NCI-H2029 treated with DMSO at 0.1 percent for 48 hours (cell line): ENCODE measurements at places on chromosomes 6 and 20.
A peak's percentile ranks its signal among the peaks of the same experiment; 100 is the strongest.

DNA sequence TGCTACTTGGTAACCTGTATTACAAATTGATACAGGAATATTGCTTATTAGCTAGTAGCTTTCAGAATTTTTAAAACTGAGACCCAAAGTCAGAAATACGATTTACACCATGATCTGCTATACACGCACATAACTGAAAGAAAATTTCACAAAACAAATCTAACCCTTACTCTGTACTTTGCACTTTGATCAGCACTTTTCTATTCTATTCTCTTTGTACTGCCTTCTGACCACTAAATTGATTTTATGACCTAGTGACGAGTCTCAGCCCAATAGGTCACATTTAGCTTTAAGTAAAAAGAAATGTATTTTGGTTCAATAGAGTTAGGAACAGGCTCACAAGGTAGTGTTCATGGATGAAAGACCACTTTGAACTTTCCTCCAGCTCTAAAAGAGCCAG lies 252.5 kb downstream of the TBX18 start:
- no peak for DNase-seq

- DNase-seq: no peak
Measured at GRCh38 chr6:106539936-106540335, 89.4 kb downstream of the RTN4IP1 start.

DNA sequence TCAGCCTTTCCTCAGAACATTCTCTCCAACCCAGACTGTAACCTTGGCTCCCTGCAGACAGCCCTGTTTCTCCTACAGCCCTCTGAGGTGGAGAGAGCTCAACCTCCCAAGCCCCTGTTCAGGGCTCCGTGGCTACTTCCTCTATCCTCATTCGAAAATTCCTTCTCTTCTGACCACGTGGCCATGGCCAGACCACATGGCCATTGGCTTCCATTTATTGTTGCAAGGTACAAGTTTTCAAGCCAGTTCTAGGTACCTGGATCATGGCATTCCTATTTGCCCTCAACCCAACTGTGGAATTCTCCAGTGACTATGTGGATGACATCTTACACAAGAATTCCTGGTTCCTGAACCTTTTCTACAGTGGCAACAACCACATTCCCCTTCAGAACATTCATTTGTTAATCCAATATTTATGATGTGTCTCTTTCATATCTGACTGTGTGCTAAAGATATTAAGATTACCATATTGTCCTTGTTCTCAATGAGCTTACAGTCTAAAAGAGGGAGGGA lies 161.9 kb downstream of the GMPR start:
- DNase-seq: no peak

DNA sequence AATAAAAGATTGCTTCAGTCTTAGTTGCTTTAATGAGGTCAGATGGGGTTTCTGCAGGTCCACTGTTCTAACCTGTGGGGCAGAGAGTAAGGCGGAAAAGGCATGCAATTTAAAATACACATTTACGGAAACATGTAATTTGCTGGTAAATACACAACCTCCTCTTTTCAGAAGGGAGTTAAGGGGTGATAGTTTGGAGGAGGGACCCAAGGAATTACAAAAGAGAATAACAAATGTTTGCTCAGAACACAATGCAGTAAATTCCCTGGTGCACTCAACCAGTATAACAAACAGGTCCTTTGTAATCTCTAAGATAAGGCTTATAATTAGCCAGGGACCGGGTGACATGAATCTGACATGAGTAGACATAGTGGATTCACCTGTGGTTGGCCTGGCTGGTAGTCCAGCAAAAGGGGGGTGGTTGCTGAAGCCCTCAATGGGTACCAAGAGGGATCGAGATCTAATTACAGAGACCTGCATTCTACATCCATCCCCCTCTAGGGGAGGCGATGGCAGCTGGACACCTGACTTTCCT lies 295.1 kb downstream of the PHACTR1 start:
- DNase-seq: peak; percentile 72

DNA sequence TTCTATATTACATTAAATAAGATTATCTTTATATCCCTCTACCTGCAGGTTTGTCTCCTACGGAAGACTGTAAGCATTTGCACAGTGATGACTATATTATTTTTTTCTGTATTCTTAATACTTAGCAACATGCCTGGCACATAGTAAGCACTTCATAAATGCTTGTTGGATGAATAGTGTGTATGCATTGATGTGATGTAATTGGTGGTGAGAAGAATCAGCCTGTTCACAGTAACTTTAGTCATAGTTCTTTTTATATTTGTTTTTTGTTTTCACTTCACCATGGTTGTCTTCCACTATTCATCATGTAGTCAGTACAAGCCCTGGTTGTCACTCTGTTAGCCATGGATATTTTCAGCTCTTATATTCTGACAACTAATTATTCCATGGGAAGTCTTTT lies 184.0 kb upstream of the FLRT3 start:
- DNase-seq: no peak

- no peak for DNase-seq
Measured at GRCh38 chr6:67133973-67134372, 1426.9 kb upstream of the EYS start.

DNA sequence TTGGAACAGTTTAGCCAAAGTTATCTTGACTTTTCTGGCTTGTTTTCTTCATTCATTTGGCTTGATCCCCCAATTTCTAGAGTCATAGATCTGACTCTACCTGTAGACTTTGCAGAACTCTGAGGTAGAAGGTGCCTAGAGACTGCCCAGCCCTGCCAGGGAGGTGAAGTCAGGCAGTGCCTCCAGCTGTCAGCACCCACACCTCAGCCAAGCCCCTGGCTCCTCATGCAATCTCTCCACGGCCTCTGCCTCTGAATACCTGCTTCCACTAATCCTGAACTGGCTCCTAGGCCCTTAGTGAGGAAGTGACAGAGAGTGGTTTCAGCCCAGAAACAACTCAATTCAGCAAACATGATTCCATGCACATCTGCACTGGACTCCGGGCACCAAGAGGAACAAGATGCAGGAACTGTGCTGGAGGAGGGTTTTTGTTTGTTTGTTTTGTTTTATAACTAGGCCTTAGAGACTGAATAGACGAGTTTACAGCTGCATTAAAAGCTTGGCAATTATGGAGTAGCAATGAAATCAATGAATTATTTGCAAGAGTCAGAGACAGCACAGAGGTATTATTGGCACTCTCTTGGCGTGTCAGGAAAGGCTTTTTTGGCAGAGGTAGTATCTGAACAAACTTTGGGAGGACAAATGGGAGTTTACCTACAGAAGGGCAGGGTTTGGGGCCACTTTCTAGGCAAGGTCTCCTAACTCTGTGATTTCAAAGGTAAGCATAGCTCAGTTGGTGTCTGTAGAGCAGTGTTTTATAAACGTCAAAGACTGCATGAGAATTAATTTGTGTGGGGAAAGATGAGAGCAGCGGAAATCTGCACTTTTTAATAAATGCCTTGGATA lies 25.2 kb downstream of the TGM3 start:
- no peak for DNase-seq

DNA sequence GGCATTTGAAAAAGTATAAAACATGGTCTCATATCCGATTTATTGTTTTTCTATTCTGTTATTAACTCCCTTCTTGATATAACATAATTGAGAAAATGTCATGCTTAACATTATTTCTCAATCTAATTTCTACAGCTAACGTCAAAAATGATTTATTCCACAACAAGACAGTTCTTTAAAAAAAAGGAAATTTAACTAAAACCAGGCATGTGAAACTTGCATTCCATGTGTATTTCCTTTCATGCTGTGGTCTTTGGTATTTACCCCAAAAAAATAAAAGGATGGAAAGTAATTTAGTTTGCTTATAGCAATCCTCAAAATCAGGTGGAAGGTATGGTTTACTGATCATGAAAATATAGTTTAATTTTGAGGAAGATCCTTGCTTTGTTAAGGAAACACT lies 142.8 kb downstream of the COL21A1 start:
- no peak for DNase-seq

- DNase-seq: no peak
Measured at GRCh38 chr6:36809941-36810803, 29.1 kb downstream of the CPNE5 start.

- DNase-seq: no peak
Measured at GRCh38 chr6:33317419-33317668, 200 bp downstream of the ZBTB22 start.

- no peak for DNase-seq
Measured at GRCh38 chr6:36677753-36678487, 594 bp upstream of the CDKN1A start.

- no peak for DNase-seq
Measured at GRCh38 chr20:50198716-50199115, 8.1 kb downstream of the CEBPB start.

GRCh38 chr20:10739134-10739533 lies 65.3 kb upstream of the JAG1 start:
- no peak for DNase-seq

- DNase-seq: no peak
Measured at GRCh38 chr20:32847964-32848363, 10.8 kb upstream of the EFCAB8 start.

- DNase-seq: peak; percentile 29
Measured at GRCh38 chr6:30357678-30358540, 13.0 kb downstream of the RPP21 start.

- no peak for DNase-seq
Measured at GRCh38 chr6:2523061-2523460, 227.7 kb downstream of the MYLK4 start.

- no peak for DNase-seq
Measured at GRCh38 chr6:41376176-41376575, 40.8 kb downstream of the NCR2 start.

DNA sequence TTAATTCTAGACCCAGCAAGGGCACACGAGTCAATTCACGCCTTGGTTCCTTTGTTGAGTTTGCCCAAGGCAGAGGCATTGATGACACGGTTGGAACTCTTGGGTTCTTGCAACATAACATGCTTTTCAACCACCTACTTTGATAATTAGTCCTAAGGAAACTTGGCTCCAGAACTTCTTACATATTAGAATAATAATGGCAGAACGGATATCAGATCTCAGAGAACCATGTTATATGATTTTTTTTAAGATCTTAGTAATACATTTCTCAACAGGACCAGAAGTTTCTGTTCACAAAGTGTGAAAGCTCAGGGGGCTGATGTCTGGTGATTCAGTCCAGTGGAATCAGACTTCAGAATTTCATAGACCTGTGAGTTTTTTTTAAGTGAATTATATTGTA lies 19.2 kb downstream of the SPTLC3 start:
- DNase-seq: no peak
